T1000 (cell line): ENCODE measurements at places on chromosomes 3 and 15.
A peak's percentile ranks its signal among the peaks of the same experiment; 100 is the strongest.

GRCh38 chr3:172869368-172869771 lies 118.8 kb downstream of the ECT2 start:
- no peak for DNase-seq

GRCh38 chr3:133891662-133892378 lies 3.9 kb downstream of the RAB6B start:
- DNase-seq: no peak

GRCh38 chr3:132854856-132855535 lies 132.8 kb upstream of the NPHP3 start:
- no peak for DNase-seq

- peak; percentile 16 for DNase-seq
Observed at GRCh38 chr3:161851941-161852566, 355.4 kb downstream of the OTOL1 start.

DNA sequence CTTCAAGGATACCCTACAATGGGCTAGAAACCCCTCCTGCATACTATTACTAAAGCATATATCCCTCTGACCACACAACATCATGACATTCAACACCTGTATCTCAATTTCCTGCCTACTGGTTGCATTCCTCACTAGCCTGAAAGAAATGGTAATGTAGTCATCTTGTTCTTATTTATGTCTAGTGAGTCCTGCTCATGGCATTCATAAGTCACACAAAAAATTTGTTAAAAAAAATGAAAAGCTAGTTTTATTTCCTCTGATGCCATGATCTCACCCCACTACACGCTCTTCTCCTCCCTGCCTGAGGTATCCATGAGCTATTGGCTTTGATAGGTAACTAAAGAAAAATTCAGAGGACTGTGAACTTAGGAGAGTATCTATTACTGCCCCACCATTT lies 284.5 kb downstream of the ZNF385D start:
- no peak for DNase-seq

DNA sequence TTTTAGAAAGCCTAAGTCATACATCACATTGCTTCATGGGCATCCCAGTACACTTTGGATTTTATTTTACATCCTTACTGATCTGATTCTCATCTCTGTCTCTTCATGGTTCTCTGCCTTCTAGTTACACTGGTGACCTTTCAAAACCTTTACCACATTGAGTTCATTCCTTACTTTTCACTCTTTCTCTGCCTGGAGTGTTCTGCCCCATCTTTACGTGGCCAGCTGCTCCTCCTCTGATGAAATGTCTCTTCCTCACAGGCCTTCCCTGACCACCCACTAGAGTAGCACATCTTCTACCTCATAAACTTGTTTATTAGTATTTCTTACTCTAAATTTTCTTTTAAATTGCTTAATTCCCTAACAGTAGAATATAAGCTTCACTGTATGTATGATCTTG lies 17.7 kb downstream of the CTNNB1 start:
- DNase-seq: no peak

- no peak for DNase-seq
Observed at GRCh38 chr15:98121536-98121935, 161.0 kb downstream of the ARRDC4 start.

DNA sequence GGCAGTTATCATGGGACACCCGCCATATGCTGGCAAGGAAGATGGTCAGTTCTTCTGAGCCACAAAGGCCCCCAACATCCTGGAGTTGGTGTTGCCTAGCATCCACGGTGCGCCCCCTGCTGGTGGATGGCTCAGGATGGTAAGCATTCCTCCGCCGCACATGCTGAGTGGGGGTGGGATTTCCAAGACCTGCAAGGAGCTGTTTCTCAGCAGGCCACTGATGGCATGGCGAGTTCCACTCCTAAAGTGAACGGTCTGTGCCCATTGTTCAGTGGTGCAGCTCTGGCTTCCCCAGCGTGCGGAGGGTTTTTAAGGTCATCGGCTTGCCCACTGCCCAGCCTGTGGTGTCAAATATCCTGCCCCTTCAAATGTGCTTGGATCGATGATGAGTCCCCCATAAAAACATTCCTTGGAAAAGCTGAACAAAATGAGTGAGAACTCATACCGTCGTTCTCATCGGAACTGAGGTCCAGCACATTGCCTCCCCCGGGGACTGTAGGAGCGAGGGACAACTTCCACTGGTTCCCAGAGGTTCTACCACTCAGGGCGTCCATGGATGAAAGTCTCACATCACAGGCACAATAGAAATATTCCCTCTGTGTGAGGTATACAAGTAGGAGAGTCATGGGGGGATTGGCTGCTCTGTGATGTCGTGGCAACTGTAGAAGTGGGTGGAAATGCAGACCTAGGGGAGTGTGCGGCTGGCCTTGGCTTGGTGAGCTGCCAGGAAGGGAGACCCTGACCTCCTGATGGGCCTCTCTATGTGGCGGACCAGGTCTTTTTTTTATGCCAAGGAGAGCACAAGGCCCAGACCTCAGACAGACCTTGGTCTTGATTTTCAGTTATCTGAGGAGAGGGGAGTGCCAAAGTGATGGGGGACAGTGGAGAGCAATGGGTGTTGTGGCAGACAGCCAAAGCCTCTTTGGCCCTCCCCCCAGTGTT lies 102.0 kb downstream of the SNRPN start:
- no peak for DNase-seq

DNA sequence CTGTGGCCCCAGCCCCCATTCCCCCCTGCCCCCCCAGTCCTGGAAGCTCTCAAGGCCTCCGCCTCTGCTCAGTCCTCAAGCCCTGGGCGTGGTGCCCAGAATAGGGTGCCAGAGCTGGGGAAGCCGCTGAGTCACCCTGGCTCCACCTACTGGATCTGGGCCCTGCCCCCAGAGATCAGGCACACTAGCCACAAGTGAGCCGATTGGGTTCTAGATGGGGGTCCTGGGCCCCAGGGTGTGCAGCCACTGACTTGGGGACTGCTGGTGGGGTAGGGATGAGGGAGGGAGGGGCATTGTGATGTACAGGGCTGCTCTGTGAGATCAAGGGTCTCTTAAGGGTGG lies 5.7 kb downstream of the EIF4G1 start:
- peak; percentile 92 for DNase-seq

GRCh38 chr15:92073044-92073785 lies 219.7 kb downstream of the SLCO3A1 start:
- no peak for DNase-seq

DNA sequence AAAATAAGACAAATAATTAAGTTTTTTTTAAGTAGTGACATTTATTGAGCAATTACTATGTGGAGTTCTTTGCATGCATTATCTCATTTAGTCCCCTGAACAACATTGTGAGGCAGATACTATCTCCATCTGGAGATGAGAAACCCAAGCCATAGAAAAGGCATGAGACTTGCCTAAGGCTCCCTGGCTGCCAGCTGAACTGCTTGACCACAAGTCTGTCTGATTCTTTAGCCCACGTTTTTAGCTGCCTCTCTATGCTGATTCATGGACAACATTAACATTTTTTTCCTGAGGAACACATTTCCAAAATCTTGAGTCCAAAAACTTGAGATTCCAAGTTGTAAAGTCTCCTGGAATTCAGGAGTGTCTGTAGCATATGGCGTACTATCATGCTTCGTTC lies 263.6 kb upstream of the GOLGA6L4 start:
- DNase-seq: no peak

DNA sequence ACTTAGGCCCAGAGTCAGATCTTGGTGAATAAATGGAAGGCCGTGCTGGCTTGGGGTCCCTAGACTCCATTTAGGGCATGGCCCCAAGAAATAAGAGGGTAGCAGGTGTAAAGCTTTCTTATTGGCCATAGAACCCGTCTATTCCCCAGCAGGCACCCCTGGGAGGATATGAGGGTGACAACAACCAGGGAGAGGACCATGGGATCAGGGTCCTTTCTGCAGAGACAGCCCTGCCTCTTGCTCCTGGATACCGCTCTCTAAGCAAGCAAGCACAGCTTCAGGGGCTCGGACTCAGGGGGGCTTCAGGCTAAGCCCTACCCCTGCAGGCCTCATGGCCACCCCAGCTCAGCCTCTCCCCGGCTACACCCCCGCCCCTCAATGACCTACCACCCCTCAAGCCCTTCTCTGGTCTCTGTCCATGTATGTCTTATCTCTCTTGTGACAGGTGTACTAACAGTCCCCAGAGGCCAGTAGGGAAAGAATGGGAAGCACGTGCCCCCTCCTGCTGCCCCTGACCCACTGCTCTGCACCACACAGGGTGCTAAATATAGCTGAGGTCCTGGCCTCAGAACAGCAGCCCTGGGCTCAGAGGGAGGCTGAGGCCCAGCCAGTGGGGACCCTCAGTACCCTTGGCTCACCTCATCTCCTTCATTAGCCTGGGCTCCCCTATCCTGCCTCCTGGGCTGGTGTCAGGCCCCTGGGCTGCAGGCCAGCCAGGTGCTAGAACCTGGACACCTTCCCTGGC lies 1.9 kb downstream of the XIRP1 start:
- DNase-seq: no peak

DNA sequence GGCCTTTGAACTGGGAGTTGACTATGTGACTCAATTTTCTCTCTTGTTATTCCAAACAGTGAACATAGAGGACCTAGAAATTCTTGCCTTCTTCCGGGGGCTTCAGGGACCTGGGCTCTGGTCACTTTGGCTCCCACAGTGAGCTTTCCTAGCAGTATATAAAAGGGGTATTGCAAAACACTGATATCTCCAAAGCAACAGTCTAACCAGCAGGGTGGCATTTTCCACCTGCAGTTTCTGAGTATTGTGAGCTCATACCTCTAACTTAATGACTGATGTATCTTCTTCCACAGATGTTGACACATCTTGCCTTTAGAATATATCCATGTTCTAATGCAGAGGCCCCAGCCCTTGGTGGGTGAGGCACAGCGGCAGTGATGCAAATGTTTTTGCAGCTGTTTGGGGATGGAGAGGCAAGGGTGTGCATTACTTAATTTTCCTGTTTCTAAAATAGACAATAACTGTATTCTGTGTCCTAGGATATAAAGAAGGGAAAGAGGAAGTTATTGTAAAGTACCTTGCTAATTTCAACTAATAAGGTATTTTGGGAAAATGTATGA lies 45.7 kb upstream of the ADGRG7 start:
- no peak for DNase-seq

DNA sequence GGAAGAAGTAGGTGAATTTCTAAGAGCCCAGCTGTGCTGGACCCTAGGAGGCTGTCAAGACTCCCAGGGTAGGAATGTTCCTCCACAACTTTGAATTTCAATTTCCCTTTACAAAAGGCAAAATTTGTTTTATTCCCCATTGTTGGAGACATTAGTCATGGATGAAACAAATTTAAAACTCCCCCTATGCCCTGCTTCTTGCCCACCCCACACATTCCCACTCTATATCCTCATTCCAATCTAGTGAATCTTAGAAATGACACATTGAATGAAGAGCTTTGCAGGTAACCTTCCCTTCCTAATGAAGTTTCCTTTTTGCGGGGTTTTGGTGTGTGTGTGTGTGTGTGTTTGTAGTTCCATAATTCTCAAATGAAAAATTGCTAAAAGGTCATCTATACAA lies 72.6 kb downstream of the CCNL1 start:
- DNase-seq: no peak

- DNase-seq: no peak
Observed at GRCh38 chr15:69836526-69837230, 261.0 kb downstream of the TLE3 start.

- no peak for DNase-seq
Observed at GRCh38 chr3:15271785-15272381, 60.5 kb downstream of the SH3BP5 start.

DNA sequence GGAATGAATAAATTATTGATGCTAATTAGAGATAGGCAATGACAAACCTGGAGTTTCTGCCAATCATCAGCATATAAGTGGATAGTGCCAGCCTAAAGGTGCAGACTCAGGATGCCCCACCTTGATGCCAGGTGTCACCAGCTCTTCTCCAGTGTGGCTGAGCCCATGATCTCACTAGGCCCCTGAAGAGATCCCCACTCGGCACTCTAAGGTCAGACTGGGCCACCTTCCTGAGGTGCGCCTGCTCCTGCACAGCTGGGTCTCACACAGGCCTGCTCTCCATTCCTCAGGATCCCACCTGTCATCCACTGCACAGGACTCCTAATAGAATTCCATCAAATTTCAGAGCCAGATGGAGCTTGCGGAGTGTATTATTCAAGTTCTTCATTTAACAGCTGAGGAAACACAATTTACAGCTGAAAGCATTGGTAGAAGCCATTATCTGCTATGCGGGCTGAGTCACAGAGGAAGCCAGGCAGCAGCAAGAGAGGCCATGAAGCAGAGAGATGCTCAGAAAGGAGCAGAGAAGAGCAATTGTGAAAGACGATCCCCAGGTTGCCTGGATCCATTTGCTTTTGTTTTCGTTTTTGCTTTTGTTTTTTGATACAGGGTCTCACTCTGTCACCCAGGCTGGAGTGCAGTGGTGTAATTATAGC lies 25.1 kb upstream of the FSTL1 start:
- no peak for DNase-seq

GRCh38 chr3:172138792-172139507 lies 99.6 kb downstream of the FNDC3B start:
- DNase-seq: no peak

DNA sequence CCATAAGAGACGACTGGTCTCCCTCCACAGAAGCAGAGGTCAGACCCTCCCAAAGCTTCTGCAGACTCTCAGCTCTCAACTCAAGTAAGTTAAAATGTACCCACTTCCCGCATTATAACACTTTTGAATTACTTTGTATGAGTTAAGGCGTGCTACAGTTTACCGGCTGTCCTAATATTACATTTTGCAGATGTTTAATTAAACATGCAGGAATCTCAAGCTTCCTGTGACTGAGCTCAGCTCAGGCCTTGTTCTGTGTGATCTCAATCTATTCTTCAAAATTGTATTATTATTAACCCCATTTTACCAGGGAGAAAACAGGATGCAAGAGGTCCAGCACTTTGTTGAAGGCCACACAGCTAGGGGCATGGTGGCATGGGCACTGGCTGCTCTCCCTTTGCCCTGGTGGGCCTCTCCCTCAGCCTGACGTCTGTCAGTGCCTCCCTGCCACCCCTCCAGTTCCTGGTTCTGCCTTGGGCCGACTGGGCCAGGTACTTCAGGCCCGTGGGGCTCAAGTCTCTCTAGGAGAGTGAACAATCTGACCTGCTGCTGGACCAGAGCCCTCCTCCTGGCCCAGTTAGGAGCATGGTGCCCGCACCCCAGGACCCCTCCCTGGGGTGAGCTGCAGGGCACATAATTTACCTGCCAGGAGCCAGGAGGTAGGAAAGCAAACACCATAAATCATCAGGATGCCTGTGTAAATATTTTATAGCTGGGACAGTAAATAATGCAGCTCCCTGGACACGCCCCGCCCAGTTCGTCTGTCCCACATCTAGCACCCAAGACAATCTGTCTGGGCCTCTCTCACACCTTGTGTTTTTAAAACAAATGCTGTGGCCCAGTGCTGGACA lies 14.9 kb upstream of the RFT1 start:
- no peak for DNase-seq
